DMS 273 treated with DMSO at 0.1 percent for 48 hours (cell line): ENCODE measurements at places on chromosomes 1 and 21.

- no peak for DNase-seq
Observed at GRCh38 chr1:194013561-194013960, 827.1 kb upstream of the B3GALT2 start.

GRCh38 chr21:25506261-25506660, 101.0 kb downstream of the MRPL39 start:
- no peak for DNase-seq

- DNase-seq = no peak
Observed at GRCh38 chr21:43892334-43892733, 27.3 kb downstream of the AGPAT3 start.

DNA sequence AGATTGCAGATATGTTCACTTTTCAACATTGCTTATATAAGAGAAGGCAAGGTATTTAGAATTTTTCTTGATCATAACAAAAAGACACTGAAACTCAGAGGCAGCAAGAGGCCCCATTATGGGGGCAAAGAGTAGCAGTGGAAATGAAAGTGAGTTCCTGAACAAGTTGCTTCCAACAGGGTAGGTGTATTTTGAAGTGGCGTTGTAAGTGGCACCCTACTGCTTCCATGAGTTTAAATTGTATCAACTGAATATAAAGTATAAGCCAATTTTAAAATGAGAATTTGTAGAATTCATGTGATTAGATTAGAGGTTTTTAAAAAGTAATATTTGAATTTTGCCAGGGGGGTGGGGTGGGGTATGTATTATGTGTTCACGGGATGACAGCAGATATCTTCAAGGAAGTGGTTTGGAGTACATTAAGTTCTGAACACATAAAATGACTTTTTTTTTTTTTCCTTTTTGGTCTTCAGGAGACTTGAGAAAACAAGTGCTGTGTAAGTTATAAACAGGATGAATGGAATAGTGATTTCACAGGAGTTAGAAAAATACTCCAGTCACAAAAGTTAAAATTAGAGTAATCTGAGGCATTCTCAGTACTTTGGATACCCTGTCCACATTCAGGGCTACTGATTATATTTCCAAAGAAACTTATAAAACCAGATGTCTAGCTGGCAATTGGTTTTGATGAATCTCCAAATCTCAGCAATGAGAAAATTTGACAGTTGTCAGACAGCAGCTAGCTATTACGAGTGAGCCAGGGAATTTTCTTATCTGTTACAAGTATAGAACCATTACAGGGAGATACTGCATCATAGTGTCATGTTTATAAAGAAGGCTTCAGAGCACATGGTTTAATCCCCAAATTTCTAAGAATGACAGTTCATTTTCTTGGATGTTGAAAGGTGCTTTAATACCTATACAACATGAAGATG, 182.0 kb downstream of the ST6GALNAC3 start:
- DNase-seq = no peak

GRCh38 chr1:111402083-111402482, 25.5 kb downstream of the OVGP1 start:
- no peak for DNase-seq

- DNase-seq = no peak
Observed at GRCh38 chr21:39519835-39520234, 68.1 kb downstream of the SH3BGR start.

DNA sequence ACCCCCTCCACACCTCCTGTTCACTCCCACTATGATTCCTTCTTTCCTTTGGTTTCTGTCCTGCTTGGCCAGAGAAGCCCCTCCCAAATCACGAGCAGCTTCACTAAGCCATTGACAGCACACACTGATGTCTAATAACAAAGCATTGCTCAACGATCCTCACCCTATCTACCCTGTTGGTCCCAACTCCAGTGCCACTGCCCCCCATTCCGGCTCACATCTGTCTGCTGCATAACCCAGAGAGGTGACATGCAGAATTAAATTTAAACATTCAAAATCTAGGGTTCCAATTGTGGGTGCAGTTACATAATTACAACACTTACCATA, 236.9 kb downstream of the TTLL7 start:
- no peak for DNase-seq

DNA sequence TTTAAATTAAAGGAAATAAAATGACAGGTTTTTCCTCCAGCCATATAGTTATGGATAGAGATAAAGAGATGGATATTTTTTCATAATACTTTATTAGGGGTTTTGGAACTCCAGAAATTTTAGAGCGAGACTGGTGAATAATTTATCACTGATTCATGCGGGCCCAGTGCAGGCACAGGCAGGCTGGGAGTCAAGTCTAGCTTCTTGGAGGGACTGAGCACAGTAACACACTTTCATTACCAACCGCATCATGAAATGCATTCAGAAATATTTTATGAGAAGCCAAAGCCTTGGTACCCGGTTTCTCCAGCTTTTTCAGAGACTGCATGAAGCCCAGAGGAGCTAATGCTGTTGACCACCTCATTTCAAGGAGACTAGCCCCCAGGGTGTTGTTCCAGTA, 215.6 kb downstream of the TNR start:
- DNase-seq = no peak

DNA sequence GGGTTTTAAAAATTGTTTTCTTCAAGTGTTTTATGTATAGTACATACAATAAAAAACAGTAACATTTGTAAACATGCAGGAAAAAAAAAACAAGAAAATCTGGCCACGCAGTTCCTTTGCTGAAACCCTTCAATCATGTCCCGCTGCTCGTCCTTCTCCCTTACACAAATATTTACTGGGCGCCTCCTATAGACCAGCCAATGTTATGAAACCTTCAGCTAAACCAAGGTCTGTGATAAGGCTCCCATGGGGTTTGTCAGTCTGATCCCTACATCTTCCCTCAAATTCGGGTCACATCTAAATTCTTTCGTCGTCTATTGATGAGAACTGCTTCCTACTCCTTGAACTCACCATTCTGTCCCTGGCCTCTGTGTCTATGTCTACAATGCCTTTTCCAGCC, 583.9 kb downstream of the SMYD3 start:
- DNase-seq = no peak

DNA sequence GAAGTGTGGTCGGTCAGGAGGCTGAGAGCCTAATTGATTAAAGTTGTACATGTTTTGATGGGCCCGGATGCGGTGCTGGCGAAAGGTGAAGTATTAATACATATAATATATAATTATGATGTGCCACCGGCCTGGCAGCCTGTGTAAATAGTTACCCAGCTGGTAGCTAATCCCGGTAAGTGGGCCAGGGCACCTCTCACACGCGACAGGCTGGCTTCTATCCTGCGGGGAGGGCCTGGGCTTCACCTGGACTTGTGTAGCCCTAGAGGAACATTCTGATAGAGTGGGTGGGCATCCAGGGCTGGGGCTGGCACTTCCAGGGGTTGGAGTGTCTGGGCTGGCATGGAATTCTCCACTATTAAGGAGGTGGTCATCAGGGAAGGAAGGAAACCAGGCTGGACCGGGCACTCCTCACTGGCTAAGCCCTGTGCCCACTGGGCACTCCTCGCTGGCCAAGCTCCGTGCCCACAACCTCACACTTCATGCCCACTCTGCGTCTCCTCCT, 48.3 kb downstream of the IGSF21 start:
- DNase-seq = no peak

GRCh38 chr21:42395905-42396651, at the start of gene TMPRSS3:
TMPRSS3 (minus strand) TSS chr21:42396052; CDS start chr21:42395417, 635 bp downstream.
- DNase-seq = no peak

GRCh38 chr1:180623579-180624347, 8.1 kb upstream of the XPR1 start:
- no peak for DNase-seq

DNA sequence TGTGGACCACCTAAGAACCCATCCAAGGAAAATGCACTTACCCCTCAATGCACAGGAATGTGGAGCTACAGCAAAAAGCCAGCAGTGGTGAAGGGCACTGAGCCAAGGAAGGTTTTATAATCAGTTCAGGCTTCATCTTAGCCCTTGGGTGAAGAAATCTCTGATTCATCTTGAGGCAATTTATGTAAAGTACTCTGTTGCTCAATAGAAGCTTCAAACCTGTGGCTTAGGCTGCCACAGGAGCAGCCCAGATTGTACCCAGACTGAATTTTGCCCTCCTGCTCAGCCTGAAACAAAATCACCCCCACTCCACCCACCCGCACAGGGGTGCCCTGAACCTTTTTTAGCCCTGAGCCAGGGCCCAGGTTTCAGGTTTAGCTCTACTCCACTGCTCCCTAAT, at the start of gene S100A12:
S100A12 (minus strand) TSS at position 111 of the 400 bp plus-strand sequence. CDS start 1,029 bp downstream, outside the sequence.
- no peak for DNase-seq

- DNase-seq = no peak
Observed at GRCh38 chr1:32249831-32250525, 1.1 kb upstream of the LCK start.

DNA sequence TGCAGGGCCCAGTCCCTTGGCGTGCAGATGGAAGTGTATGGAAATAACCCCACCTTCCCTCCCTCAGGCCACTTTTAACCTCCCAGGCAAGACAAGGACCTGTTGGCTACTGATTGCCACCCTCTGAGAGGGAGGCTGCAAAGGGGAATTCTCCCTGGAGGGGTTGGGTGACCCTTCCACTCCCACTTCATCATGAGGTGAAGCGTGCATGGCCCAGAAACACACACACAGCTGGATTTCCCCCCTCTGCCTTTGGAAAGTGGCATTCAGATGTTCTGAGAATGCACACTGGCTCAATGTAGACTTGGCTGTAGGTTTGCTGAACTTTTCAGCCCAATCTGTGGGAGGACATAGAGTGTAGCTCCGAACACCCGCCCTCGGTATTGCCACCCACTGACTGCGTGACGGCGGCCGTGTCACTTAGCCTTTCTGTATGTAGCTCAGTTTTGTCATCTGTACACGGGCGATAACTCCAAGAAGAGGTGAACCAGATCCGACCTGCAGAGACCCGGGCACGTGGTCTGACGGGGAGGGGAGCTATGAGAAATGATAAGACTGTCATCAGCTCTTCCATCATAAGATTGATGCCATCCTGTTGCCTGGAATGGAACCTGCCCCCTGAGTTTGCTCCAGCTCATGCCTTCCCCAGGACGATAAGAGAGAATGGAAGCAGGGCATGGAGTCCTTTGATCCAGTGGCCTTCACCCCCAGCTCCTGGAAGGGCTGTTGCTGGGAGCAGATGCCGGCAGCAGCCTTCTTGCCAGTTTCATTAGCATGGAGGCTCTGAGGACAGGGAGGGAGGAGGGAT, 19.3 kb downstream of the MIIP start:
- DNase-seq = no peak

DNA sequence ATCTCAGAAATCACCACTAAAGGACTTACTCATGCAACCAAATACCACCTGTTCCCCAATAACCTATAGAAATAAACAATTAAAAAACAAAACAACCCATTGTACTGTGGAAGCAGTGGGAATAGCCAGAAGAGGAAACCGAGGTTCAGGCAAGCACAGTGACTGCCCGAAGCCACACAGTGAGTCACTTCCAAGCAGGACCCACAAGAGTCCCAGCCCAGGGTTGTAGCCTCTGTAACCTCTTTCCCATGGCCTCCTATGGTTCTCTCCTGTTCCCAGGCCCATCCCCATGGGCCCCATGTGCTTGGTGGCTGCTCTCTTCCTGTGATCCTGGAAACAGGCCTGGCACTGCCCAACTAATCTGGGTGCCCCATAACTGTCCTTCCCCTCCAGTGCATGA, 29.0 kb upstream of the HTR1D start:
- no peak for DNase-seq

GRCh38 chr1:210482945-210483617, 154.4 kb downstream of the HHAT start:
- no peak for DNase-seq

DNA sequence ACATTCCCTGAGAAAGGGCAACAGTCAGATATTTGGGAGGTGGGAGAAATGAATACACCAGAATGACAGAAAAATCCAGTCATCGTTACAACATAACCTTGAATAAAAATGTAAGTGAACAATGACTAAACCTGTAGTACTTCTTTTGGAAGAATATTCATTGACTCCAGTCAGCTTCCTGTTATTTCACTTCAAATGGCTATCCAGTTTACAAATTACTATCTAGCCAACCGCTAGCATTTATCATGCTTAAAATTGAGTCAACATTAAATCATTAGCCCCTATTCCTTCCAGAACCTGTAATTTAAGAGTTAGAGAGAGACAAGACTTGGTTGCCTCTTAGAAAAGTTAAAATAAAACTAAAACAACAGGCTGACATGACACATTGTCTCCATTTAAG, 33.6 kb downstream of the WLS start:
- no peak for DNase-seq

GRCh38 chr1:36855699-36856494, 178.4 kb downstream of the GRIK3 start:
- no peak for DNase-seq

DNA sequence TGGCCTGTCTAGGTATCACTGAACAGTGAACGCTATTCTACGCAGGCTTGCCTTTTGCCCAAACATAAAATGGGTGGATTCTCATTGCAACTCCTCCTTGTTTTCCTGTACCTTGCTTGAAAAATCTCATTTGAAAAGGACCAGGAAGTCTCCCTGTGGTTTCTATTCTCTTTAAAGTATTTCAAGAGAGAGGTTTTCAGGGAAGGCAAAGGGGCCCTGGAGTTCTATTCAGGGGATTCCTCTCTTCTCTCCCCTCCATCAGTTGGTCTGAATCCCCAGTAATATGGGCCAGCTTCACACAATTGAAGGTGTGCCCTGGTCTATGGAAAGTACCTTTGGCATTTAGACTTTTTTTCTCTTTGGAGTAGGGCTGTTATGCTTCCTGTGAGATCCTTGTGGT, 311.3 kb downstream of the RGS7 start:
- no peak for DNase-seq

- no peak for DNase-seq
Observed at GRCh38 chr1:169047074-169047473, 59.4 kb upstream of the ATP1B1 start.

DNA sequence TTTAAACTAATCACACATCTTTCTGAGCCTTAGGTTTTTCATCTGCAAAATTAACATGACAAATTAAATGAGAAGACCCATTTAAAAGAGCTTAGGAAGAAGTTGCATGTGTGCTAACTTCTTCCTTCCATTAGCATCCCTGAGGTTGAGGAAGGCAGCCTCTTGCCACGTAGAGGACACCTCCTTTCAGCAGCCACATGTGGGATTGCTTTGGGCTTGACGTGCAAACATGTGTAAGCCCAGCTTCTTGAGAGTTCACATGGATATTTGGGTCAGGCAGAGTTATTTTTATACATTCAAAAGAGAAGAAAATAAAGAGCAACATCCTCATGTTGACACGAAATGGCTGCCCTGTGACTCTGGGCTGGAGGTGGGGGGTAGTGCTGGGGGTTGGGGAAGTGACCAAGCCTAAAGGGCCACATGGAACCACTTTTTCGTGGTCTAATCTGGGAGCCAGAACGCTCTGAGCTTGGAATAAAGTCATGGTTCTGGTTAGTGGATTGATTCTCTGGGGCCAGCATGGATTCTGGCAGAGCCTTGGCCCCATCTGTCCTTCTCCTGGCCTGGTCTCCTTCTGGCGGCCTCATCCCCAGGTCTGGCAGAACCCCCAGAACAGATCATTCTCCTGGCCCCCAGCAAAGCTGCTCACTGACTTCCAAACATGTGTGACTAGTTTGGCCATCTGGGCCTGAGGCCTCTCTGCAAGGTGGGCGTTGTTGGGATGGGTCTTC, 137.1 kb upstream of the USP24 start:
- peak; percentile 41 for DNase-seq
